Breast epithelium (tissue), 4 donors: ENCODE measurements at places on chromosomes 16 and 17. TPM values are rescaled to one million over a fixed set of nuclear protein-coding genes. Genes with fewer than 3 reads are reported as not detected.

DNA sequence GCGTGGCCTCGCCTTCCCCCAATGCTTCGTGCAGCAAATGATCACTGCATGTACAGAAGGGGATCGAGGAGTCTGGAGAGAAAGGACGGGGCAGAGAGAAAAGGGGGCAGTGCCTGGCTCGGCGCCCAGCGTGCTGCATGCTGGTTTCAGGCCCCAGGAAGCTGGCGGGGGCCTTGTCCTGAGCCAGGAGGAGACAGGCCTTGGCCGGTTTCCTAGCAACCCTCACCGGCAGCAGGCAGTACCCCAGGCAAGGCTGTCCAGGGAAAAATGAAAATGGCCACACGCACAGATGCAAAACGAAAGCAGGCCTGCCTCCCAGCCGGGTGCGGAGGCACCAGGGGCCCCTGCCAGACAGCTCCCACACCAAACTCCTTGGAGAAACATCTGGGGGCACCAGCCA is 126.3 kb downstream of the ZFHX3 start:
- DNase-seq: no peak

DNA sequence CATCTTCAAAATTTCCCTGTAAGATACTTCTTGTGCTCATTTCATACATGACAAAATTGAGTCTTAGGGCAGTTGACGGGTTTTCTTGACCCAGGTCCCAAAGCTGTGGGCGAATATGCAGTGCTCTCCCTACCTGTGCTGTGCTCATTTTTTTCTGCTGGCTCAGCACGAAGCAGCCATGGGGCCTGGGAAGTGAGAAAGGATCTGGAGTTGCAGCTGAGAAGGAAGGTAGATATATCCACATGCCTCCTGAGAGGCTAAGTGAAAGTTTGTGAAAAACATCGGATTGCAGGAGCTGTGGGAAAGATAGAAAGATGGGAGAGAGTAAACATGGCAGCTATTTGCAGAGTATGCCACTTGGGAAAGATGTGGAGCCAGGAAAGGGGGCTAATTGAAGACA is 42.9 kb upstream of the MON1B start:
- DNase-seq: no peak

DNA sequence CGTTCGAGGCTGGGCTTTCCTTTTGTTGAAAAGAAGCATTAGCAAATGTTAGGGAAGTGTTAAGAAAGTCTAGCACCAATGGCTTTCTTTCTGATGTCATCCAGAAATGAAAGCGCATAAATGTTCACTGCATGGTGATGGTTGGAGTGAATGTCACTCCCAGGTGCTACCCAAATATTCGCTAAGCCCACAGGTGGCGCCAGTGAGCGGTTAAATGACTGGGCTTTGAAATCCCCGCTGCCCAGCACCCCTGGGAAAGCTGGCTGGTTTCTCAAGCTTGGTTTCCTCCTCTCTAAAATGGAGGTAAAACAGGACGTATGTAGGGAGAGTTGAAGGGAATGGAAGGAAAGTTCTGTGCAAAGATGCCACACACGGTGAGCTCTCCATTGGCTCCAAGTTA is 104.4 kb downstream of the IRX5 start:
- DNase-seq: no peak

DNA sequence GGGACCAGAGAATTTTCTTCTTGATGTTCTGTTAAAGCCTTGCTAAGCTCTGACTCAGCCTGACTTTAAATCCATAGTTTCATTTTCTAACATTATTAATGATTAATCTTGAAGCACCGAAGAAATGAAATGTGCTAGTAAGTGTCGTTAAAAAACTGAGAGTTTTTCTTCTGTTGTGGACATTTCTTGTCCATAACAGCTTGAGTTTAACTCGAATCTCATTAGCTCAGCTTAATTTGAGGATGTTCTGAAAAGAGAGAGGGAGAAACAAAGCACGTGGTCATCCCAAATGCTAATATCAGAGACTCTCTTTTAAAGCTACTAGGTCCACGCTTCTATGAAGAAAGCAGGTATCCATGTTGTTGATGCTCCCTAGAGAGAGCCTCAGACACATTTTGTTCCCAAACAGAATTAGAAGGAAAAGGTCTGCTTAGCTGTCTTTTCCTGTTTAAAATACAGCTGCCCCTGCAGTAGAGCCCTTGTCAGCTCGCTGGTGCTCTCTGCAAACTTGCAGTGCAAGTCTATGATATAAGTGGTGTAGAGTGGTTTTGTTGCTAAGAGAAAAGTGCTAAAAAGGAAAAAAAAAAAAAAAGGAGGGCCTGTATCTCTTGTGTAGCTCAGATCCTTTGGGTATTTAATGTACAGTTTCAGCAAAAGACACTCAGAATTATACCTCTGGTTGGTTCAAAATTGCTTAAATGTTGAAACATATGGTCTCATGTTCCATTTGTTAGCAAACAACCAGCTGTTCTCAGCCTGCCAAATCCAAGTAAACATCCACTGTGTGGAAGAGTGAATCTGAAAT is 191.1 kb upstream of the TBX2 start:
- DNase-seq: no peak

GRCh38 chr17:38559051-38559879 is 46.5 kb downstream of the SRCIN1 start:
- peak; percentile 76 for DNase-seq

GRCh38 chr16:53789137-53789536 is 85.2 kb downstream of the FTO start:
- DNase-seq: no peak

GRCh38 chr17:82213251-82214011 is 789 bp upstream of the CCDC57 start:
- no peak for DNase-seq

GRCh38 chr17:34368196-34368945 is 5.3 kb upstream of the CCL1 start:
- DNase-seq: no peak

- no peak for DNase-seq
These were observed 8.1 kb upstream of the NKD1 start for GRCh38 chr16:50539822-50540710.

GRCh38 chr17:68892658-68893057 is 62.5 kb downstream of the ABCA8 start:
- no peak for DNase-seq

DNA sequence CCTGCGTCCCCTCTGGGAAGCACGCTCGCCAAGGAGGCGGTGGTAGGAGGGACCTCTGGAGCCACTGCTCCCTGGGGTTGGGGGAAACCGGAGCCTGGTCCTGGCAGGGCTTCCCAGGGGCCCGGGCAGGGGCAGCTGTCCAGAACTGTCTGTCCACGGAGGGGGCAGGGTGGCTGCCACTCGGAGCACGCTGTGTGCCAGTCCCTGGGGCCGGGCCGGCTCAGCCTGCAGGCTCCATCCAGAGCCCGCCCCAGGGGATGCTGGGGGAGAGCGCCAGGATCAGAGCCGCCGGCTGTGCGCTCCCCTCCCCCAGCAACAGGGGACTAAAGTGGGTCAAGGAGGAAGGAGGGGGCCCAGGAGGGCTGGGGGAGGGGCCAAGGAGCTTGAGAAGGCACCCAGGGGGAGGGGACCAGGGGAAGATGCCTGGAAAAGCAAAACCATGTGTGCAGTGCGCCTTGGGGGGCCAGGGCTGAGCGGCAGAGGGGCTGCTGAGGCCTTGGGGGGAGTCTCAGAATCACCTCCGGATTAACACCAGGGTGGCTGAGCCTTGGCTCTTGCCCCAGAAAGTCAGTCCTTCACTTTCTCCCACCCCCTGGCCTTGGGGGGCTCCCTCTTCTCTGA is 21.3 kb downstream of the ZNF423 start:
- DNase-seq: no peak

DNA sequence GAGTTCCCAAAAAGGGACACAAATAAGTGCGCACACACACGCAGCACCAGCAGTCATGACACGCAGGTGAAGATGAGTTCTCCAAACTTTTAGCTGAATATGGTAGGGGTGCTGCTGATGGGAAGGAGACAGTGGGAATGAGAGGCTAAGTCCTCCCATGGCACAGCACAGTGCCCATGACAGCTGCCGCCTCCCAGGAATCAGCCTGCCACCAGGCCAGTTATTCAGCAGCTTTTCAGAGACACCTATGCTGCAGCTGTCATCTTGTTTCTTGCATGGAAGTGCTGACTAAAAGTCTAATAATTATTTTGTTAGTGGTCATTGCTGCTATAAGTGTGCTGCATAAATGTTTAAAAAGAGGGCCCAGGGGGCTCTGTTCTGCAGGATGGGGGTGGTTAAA is 12.2 kb downstream of the WFIKKN2 start:
- DNase-seq: no peak

GRCh38 chr17:75024686-75025397 is 12.4 kb downstream of the MRPL58 start:
- DNase-seq: no peak

GRCh38 chr17:14144508-14144907 is 75.2 kb downstream of the COX10 start:
- no peak for DNase-seq

DNA sequence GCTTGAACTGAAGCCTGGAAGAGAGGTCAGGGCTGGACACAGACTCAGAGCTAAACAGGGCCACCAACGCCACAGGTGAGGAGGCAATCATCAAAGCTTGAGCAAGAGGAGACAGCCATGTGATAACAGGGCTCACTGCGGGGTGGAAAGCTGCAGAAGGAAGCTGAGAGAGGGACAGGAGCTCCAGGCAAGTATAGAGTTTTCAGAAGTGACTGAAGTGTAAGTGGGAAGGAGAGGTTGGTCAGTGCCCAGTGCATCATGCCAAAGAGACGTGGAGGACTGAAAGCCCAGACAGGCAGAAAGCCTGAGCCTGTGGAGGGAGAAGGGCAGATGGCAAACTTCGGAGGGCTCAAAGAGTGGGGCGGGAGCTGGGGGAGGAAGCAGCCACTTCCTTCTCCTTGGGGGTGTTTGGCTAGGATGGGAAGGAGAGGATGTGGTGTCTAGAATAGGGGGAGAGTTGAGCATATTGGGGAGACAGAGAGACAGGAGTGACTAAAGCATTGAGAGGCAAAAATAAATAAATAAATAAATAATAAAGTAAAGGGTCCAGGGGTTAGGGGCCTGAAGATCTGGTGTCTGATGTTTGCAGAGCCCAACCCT is 2.6 kb downstream of the KIFC3 start:
- no peak for DNase-seq

DNA sequence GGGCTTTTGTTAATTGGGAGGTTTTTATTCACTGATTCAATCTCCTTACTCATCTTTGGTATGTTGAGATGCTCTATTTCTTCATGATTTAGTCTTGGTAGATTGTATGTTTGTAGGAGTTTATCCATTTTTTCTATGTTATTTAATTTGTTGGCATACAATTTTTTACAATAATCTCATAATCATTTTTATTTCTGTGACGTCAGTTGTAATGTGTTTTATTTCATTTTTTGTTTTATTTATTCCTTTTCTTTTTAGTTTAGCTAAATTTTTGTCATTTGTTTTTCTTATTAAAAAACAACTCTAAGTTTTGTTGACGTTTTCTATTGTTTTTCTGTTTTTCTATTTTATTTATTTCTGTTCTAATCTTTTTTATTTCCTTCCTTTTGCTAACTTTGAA is 389.8 kb downstream of the HS3ST3B1 start:
- DNase-seq: no peak

DNA sequence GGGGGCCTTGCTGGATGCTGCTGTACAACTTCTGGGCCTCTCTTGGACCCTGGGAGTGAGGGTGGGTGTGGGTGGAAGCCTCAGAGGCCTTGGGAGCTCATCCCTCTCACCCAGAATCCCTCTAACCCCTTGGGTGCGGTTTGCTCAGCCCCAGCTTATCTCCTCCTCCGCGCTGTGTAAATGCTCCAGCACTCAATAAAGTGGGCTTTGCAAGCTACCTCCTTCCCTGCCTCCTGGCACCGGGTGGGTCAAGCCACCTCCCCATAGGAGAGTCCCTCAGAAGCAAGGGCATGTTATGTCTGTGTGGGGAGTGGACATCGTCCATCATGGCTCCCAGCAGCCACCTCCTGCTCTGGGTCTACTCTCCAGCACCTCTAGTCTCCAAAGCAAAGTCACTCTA is 28.4 kb downstream of the CDIP1 start:
- DNase-seq: no peak

DNA sequence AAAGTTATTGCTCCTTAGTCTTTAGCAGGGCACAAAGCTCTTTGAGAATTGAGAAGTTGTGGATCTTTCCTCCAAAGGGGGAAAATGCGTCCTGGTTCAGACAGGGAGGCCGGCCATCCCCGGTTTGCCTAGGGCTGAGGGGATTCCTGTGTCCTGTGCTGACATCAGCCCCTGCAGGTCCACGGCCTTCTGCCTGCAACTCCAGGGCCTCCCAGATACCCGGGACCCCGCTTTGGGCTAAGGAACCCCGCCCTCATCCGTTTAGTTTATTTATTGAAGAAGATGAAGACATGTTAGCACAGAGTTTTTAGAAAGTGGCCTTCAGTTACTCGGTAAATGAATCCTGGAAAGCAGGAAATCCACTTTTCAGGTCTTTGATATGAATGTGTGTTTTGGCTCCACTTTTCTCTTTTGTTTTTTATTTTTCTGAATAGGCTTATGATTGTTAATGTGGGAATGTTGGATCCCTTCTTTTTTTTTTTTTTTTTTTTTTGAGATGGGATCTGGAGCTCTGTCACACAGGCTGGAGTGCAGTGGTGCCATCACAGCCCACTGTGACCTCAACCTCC is 65.6 kb downstream of the CRISPLD2 start:
- DNase-seq: no peak

DNA sequence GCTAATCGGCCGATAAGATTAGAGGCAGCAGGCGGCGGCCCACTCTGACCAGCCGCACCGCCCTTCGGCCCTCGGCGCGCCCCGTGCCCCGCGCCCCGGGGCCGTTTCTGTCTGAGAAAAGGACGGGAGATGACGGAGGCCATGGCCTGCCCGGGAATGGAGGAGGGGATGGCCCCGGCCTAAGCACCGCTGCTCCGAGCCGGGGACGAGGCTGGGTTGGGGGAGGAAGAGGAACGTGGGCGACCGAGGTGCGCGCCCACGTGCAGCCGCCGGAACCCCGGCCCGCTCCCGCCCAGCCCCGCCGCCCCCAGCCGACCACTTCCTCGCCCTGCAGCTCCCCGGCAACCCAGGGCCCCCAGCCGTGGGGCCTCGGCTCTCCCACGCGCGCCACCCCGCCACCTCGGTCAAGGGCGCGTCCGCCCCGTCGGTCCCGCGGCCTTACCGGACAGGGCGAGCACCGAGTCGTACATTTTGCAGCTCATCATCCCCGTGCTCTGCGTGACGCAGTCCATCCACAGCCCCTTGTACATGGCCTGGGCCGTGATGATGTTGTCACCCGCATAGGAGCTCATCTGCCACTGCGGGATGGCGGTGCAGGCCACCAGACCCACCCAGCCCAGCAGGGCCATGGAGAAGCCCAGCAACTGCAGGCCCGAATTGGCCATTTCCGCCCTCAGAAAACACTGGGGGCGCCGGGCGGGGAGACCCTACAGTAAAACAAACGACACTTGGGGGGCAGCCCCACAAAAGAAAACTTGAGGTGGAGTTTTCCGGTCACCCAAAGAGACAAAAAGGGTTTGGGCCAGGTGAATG is 693 bp downstream of the CLDN7 start:
- DNase-seq: no peak

- no peak for DNase-seq
These were observed 8.0 kb downstream of the EIF4A3 start for GRCh38 chr17:80138856-80139426.

GRCh38 chr16:66521252-66521713 is 28.6 kb downstream of the TK2 start:
- no peak for DNase-seq

- DNase-seq: no peak
These were observed 290.7 kb upstream of the ASIC2 start for GRCh38 chr17:33583518-33584417.

The HP gene
- 61.9 TPM for total RNA-seq

The MT1G gene
- 20.0 TPM for total RNA-seq

The SPNS3 gene
- total RNA-seq: 0.15 TPM

The LDHD gene
- total RNA-seq: 17.6 TPM

The LRRC75A gene
- total RNA-seq: 1.5 TPM

The KRTAP2-3 gene
- total RNA-seq: not detected

The FOXL1 gene
- 0.16 TPM for total RNA-seq

The NEUROD2 gene
- not detected for total RNA-seq

The ARHGAP27 gene
- total RNA-seq: 17.3 TPM

The CLEC18B gene
- 0.16 TPM for total RNA-seq
